CD4-positive, alpha-beta T cell treated with Interleukin-1 beta for 1 hour (primary cell): ENCODE measurements at places on chromosomes 16 and 17.

DNA sequence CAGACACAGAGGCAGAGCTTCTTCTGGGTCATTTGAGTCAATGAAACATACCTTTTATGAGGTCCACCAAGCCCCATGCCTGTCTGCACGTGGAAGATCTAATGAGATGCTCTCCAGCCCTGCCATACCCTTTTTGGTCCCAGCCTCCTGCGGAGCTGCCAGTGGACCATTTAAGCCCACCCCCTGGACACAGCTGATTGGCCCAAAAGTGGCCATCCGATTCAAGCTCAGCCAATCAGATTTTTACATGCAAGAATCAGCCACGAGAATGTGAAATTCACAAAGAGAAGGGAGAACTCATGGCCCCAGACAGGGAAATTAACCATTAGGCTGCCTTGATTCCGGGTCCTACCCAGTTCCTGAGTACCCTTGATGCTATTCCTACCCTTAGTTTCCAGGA, 231.0 kb upstream of the EEF2KMT start:
- DNase-seq: no peak

DNA sequence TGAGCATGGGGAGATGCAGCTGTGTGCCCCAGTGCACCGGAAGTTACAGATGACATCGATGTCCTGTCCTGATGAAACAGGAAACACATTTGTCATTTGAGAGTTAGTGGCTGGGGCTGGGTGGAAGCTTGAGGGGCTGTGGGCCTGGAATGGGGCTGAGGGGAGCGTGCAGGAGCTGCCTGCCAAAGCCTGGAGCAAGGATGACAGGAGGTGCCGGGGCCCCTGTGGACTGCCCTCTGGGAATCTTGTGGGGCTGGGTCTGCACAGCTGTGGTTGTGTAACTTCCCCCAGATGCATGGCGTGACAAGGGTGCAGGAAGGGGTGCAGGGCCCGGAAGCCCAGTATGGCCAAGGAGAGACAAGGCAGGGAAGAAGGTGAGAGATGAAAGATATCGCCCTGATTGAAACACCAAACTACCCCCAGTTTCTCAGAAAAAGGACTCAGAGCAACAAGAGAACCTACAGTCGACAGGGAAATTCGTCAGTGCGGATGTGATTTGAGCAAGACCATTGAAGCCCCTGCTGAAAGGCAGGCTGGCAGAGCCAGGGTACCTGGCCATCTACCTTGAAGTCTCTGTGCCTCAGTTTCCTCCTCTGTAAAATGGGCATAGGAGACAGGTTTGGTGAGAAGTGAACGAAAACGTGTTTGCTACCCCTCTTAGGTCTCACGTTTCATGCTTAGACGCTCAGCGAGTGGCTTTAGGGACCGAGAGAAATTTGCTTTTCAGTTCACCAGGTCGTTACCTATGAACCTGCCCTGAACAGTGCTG, 8.8 kb downstream of the MMP25 start:
- no peak for DNase-seq

- no peak for DNase-seq
Measured at GRCh38 chr16:4486126-4486893, 10.1 kb downstream of the HMOX2 start.

GRCh38 chr17:58006560-58006923, 504 bp downstream of the SRSF1 start:
- no peak for DNase-seq

- no peak for DNase-seq
Measured at GRCh38 chr17:80173126-80173525, 3.3 kb downstream of the CARD14 start.

- DNase-seq: no peak
Measured at GRCh38 chr16:88466175-88466862, 13.2 kb downstream of the ZFPM1 start.

- no peak for DNase-seq
Measured at GRCh38 chr17:16329519-16330271, 23.6 kb downstream of the CENPV start.

- peak; percentile 13 for DNase-seq
Measured at GRCh38 chr17:66548158-66548557, 245.7 kb downstream of the PRKCA start.

DNA sequence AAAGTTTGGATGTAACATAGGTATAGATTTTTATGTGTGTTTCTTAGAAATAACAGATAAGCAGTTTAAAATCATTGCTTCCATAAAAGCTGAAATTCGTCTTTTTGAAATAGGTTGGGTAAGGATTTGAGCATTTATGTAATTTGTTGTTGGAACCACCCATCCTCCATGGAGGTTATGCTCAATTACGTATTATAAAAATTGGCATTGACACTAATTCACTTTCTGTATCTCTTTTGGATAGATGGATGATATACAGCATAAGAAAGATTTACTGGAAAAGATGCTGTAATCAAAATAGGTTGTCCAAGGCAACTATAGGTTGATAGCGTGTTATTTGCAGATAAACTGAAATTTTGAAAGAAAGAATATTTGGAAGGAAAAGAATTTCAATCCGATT, 105.5 kb downstream of the PRKCA start:
- no peak for DNase-seq

GRCh38 chr17:47733674-47734410, 806 bp downstream of the TBX21 start:
- no peak for DNase-seq

GRCh38 chr17:14755002-14755401, 454.1 kb downstream of the HS3ST3B1 start:
- no peak for DNase-seq

DNA sequence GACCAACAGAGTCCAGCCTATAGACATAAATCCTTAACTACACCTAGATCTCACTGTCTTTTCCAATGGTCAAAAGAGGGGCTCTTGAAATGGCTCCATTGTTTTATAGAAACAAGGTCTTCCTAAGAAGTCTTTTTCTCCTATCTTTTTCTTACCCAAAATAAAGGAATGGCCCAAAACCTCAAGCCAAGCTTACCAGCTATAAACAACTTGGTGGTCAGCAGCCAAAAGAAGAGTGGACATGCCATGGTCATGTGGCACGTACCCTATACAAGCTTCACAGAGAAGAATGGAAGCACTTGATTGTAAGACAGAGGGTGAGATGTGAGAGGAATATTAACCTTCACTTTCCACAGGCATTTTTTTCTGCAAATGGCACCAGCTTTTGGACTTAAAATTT, 82.1 kb upstream of the GNAO1 start:
- DNase-seq: no peak

- no peak for DNase-seq
Measured at GRCh38 chr17:75241502-75241901, 19.9 kb downstream of the GGA3 start.

DNA sequence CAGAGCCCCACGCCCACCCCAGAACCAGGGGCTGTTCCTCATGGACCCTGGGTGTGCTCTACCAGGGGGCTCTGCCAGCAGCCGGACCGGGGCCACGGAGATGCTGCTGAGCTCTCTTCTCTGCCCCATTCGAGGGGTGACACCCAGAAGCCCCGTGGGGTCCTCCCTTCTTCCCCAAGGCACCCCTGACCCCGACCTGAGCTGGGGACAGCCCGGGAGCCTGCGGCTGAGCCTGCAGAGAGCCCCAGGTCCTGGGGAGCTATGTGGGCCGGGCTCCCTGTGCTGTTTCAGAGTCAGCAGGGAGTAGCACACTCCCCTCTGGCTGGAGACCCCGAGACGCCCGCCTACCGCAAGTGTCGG, 1.2 kb upstream of the PRR35 start:
- DNase-seq: no peak

- DNase-seq: no peak
Measured at GRCh38 chr17:57735707-57736106, 9.4 kb downstream of the CCDC182 start.

DNA sequence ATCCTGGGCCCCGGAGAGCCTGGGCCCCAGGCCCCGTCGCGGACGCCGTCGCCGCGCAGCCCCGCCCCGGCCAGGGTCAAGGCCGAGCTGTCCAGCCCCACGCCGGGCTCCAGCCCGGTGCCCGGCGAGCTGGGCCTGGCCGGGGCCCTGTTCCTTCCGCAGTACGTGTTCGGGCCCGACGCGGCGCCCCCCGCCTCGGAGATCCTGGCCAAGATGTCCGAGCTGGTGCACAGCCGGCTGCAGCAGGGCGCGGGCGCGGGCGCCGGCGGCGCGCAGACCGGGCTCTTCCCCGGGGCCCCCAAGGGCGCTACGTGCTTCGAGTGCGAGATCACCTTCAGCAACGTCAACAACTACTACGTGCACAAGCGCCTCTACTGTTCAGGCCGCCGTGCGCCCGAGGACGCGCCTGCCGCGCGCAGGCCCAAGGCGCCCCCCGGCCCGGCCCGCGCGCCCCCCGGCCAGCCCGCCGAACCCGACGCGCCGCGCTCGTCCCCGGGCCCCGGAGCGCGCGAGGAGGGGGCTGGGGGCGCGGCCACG, 36.8 kb upstream of the ZC3H18 start:
- no peak for DNase-seq

DNA sequence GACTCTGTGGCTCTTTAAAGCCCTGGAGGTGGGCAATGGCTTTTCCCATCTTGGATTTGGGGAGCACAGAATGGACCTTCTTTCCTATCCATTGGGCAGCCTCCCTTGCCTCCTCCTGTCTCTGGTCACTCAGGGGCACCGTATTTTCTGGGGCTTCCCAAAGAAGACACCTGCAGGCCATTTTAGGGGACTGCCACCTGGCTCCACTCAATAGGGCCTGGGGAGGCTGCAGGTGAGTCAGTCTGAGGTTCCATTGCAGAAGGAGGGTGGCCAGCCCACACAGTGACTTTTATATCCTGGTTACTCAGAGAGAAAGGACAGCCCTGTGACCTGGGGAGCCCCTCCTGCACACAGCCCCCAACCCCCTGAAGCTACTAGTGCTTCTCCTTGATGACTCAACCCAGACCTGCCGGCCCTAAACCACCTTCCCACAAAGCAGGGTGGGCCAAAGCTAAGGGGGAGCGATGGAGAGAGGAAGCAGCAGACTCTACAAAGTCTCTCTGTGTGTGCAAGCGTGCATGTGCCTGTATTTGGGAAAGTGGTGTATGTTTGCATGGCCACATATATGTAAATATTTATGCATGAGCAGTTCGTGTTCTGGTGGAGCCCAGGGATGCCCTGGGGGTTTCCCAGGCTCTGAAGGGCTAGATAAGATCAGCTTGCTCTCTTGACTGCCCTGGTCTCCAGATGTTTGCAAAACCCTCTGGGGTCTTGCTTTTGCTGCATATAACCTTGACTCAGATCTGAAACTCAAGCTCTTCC, 5.0 kb downstream of the CX3CL1 start:
- DNase-seq: no peak

- no peak for DNase-seq
Measured at GRCh38 chr17:33929181-33929724, 325.8 kb upstream of the CCL2 start.

GRCh38 chr16:12679660-12680272, 123.9 kb downstream of the CPPED1 start:
- no peak for DNase-seq

DNA sequence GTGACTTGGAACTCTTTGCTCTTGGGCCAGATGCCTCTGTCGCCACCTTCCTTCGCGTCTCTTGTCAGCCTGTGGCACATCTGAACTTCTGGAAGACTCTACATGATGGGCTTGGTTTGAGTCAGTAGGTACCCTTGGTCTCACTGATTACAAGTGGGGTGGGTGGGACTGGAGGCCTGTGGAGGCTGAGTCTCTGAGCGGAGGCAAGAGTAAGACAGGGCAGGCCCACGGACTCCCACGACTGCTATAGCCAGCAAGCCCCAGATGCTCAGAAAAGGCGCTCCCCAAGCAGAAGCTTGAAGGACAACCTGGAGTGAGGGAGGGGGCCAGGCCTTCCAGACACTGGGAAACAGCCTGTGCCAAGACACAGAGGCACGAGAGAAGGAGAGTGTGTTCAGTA, 145.7 kb downstream of the SNX29 start:
- DNase-seq: no peak

DNA sequence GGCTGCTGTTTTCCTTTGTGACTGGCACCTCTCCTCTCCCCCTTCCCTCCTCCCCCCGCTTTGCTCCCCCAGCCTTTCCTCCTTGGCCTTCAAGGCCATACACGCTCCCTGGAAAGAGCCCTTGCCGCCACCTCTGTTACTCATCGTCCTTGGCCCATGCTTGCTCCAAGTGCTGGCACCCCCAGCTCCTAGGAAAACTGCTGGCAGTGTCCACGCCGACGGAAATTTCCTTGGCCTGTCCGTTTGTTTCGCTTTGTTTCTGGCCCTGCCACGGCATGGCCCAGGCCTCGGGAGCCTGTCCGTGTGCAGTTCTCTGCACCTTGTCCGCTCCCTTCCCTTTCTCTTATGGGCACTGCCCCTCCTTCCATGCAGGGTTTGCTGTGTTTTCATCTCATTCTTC, 18.0 kb downstream of the CA5A start:
- DNase-seq: no peak

DNA sequence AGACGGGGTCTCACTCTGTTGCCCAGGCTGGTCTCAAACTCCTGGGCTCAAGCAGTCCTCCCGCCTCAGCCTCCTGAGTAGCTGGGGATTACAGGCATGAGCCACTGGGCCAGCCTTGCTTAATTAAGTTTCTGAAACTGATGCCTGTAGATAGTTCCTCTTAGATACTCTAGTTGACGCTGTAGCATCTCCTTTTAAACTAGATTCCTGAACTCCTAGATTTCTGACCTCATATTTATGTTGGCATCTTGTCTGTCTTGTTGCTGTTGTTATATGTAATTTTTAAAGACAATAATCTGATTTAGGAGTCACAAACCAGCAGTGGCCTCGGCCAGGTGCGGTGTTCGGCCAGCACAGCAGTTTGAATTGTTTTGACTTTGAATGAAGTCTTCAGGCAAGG, 37.5 kb downstream of the DHRS7B start:
- DNase-seq: no peak

- DNase-seq: peak; percentile 52
Measured at GRCh38 chr17:58200024-58200633, 7.6 kb downstream of the EPX start.

DNA sequence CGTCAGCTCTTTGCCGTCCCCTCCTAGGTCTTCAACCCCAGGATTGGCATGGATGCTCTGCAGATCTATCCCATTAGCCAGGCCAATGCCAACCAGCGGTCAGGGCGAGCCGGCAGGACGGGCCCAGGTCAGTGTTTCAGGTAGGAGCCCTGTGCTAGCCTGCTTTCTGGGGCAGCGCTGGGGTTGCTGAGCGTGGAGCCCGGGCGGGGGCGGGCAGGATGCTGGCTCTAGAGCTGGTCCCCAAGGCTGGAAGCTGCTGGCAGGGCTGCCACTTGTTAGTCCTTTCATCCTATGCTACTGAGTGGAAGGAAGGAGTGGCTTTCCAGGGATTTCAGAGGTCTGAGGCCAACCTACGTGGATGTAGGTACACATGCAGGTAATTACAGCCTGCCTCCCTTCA, 12.3 kb downstream of the DHX38 start:
- DNase-seq: no peak
